Activated naive CD4-positive, alpha-beta T cell treated with anti-CD3 and anti-CD28 coated beads, Interleukin-2, amount 50 U/mL, for 72 hours (primary cell): ENCODE measurements at places on chromosomes 7 and 10.

DNA sequence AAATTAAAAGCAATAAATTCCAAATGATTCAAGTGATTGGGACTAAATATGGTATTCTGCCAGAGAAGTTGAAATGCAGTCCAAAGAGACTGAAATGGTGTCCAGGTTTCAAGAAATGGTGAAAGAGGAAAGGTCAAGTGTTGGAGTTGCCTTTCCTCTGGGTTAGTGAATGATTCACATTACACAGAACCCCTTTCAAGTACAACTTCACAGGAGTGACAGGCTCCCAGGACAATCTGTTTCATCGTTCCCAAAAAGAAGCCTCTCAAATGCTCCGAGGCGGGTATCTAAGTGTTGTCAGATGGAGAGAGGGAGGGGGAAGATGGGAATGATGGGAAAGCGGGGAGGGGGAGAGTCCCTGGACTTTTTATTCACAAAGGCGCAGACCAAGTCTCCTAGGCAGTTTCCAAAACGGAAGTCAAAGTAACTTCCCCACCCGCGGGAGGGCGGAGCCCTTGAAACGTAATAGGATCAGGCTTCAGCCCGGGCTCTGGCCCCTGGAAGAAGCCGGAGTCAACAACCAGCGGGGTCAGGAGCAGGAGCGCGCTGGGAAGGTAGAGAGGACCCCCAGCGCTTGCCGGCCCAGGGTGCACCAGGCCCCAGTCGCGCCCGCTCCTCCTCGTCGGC is 754 bp downstream of the SLC25A13 start:
- peak; percentile 59 for DNase-seq

DNA sequence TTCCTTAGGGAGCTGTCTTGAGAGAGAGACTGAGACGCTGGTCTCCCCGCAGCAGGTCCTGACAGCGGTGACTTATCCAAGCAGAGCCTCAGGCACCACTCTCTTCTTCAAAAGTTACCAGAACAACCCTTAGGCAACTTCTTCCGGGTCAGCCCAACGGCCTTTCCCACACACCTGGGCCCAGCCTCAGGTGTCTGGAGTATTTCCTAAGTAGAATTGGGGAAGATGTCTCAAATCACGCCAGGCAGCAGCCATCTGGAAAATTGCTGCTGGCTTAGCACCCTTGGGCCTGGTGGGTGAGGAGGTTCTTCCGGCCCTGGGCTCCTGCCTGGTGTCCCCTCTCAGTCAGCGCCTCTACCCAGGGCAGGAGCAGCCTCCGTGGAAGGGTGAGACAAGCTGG is 80.4 kb upstream of the ANLN start:
- no peak for DNase-seq

GRCh38 chr7:150405584-150406311 is 26.6 kb downstream of the ZNF775 start:
- DNase-seq: no peak

GRCh38 chr7:7318601-7319000 is 136.3 kb downstream of the C1GALT1 start:
- DNase-seq: no peak

DNA sequence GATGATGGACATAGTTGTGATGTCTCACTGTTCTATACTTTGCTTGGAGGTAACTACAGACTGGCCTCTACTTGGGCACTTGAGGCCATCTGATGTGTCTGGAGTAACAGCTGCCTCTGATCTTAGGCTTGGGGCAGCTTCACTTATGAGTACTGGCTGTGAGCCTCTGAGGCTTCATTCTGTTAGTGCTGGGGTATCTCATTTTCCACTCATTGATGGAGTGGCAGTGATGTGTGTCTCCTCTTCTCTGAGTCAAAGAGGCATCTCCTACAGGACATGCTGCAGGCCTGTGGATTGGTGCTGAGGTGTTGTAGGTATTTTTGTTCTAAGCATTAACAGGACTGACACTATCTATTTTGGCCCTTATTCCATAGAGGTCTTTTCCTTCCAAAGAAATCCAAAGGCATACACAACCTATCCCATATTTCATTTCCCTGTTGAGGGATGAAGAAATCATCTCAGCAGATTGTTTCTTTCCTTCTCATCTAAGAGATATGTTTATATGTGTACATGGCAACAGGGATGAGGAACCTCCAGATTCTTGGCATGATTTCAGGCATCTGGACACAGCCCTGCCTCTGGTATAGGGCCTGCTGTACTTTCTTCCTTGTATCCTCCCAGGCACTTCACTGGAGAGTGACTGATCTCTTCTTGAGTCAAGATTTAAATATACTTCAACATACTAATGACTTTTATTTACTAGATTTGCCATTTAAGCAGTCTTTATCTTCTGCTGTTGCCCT is 65.7 kb upstream of the NOBOX start:
- DNase-seq: no peak

- DNase-seq: no peak
These were observed 153.7 kb downstream of the PLXNA4 start for GRCh38 chr7:132422502-132423111.

DNA sequence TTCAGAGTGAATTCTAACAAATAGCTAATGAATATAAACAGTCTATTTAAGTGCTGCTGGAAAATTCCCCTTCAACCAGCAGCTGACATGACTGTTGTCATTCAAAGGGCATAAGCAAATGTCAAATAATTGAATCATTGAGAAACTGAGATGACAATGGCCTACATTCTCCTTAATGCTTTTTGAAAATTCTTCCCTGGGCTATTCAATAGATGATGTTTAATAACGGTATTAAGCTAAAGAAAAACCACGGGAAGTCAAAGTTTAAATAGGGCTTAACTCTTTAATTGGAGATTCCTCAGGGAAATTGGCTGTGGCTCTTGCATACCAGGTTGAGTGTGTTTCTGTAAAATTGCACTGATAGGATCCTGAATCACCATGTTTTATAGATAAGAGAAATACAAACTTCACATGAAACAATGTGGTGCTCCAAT is 77.0 kb downstream of the ARL4A start:
- no peak for DNase-seq

GRCh38 chr10:59397961-59398360 is 35.6 kb upstream of the FAM13C start:
- DNase-seq: no peak

- DNase-seq: no peak
These were observed 386.8 kb upstream of the HPS1 start for GRCh38 chr10:98833542-98833941.

DNA sequence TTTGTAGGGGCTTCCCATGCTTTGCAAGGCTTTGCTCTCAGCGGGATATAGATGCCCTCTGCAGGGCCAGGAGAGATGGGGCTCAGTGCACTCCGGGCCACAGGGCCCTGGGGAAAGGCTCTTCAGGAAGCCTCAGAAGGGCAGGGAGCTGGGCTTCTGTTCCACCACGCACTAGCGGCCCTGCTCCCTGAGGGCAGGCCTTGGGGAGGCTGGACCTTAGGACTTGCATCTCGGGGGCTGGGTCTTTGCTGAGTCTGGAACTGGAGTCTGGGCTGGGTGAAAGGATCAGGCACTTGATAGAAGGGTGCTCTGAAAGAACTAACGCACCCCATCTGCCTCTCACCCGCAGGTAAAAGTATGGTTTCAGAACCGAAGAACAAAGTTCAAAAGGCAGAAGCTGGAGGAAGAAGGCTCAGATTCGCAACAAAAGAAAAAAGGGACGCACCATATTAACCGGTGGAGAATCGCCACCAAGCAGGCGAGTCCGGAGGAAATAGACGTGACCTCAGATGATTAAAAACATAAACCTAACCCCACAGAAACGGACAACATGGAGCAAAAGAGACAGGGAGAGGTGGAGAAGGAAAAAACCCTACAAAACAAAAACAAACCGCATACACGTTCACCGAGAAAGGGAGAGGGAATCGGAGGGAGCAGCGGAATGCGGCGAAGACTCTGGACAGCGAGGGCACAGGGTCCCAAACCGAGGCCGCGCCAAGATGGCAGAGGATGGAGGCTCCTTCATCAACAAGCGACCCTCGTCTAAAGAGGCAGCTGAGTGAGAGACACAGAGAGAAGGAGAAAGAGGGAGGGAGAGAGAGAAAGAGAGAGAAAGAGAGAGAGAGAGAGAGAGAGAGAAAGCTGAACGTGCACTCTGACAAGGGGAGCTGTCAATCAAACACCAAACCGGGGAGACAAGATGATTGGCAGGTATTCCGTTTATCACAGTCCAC is 5.4 kb downstream of the EMX2 start:
- no peak for DNase-seq

GRCh38 chr10:60677531-60678129 is 100.6 kb upstream of the CDK1 start:
- no peak for DNase-seq

GRCh38 chr10:66228887-66229286 is 696.9 kb upstream of the LRRTM3 start:
- DNase-seq: no peak

DNA sequence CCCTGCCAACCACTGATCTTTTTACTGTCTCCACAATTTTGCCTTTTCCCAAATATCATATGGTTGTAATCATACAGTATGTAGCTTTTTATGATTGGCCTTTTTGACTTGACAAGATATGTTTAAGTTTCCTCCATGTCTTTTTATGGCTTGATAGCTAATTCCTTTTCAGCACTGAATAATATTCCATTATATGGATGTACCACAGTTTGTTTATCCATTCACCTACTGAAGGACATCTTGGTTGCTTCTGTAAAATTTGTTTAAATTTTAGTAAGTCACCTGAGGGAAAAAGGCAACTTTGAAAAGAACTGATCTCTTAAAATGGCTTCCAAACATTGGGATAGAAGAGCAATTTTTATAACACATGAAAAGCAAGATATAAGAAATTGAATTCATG is 43.5 kb downstream of the ATRNL1 start:
- no peak for DNase-seq

GRCh38 chr10:64219271-64220025 is 698.2 kb downstream of the REEP3 start:
- DNase-seq: no peak

GRCh38 chr7:152760854-152761748 is 1.5 kb downstream of the ACTR3B start:
- no peak for DNase-seq

DNA sequence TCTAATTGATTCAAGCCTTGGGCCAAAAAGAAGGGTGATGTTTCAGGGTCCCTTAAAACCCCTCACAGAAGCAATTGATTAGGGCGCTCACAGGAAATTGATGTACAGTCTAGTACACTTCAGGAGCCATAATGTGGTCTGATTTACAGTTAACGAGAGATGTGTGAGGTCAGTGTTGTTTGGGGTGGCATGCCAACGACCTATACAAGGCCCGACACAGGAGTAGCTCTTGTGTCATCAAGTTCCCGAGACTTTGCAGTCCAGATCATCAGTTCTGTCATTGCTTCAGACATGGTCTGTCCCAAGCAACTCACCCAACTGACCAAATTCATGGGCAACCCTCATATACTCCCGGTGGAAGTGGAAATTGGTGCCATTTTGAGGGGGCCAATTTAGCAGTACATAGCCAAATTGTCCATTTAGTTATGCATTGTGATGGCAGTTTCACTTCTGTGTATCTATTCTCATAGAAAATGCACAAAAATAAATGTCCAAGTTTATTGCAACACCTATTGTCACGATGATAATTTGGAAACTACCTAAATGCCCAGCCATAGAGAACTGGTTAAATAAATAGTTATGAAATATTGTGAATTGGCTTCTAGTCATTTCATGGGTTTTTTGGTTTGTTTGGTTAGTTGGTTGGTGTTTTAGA is 18.0 kb upstream of the ARID5B start:
- no peak for DNase-seq

- DNase-seq: no peak
These were observed 361.7 kb downstream of the GPAM start for GRCh38 chr10:111821871-111822270.

GRCh38 chr7:155213955-155214740 is 83.5 kb upstream of the INSIG1 start:
- DNase-seq: no peak

GRCh38 chr7:77657427-77658224 is 38.6 kb upstream of the RSBN1L start:
- peak; percentile 14 for DNase-seq

- DNase-seq: no peak
These were observed 210.8 kb upstream of the TMEM196 start for GRCh38 chr7:19984231-19984632.
